KBM-7 (cell line): ENCODE measurements at places on chromosomes 1 and 21.

GRCh38 chr1:75838079-75838478 is 41.4 kb downstream of the MSH4 start:
- DNase-seq: peak; percentile 66

DNA sequence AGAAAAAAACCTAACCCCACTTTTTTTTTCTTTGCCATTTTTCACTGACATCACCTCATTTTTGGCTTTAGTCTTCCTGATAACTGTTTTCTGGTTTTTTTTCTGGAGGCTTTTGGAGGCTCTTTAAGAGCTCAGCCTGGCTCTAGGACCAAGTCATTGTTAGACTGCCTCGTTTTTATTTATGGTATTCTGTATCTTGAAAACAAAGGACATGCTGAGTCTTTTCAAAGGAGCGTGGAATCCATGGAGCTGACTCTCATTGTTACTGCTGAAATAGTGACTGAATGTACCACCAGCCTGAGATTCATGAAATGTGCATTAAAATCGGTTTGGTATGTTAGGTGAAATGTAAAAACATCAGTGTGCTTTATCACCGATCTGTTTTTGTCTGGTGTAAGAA is 28.0 kb downstream of the RASAL2 start:
- DNase-seq: no peak

- DNase-seq: no peak
Measured at GRCh38 chr1:31647106-31647505, 2.4 kb upstream of the PEF1 start.

DNA sequence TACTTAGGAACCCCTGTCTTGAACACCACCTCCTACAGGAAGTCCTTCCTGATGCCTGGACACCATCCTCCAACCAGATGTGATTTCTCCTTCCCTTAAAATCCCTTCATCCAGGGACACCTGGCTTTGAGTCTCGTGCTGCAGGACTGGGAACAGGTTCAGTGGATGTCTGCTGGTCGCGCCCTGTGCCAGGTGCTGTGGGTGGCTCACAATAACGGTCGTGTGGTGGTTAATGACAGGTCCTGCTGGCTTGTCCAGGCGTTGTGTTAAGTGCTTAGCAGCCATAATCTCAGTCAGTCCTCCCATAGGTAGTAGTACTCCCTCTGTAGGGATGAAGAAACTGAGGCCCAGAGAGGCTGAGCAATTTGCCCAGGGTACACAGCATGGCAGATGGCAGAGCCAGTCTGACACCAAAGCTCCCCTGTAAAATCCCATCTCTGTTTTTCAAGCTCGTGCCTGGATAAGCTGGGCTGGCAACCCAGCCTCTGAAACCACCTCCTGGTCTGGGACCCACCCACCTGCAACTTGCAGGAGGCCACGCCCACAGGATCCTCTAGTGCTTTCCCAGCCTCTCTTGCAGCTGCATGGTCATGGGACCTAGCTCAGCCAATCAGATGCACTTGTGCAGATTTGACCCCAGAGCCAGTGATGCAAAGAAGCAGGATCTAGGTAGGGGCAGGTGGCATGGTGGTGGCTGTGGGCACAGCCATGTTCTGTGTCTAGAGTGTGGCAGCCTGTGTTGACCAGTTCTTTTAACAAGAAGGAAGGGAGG is 106.0 kb upstream of the IFFO2 start:
- no peak for DNase-seq

- peak; percentile 73 for DNase-seq
Measured at GRCh38 chr21:33402001-33402979, 923 bp upstream of the IFNGR2 start.

DNA sequence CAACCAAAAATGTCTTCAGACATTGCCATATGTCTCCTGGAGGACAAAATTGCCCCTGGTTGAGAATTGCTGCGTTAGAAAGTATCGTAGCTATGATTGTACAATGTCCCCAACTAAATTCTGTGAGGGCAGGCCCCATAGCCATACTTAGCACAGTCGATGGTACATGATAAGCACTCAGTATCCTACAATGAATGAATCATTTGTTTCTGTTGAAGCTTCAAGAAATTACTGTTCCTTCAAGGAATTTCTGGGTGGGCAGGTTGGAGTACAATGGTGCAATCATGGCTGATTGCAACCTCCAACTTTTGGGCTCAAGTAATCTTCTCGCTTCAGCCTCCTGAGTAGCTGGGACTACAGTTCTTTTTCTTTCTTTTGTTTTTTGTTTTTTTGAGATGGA is 4.7 kb downstream of the CAP1 start:
- DNase-seq: no peak

DNA sequence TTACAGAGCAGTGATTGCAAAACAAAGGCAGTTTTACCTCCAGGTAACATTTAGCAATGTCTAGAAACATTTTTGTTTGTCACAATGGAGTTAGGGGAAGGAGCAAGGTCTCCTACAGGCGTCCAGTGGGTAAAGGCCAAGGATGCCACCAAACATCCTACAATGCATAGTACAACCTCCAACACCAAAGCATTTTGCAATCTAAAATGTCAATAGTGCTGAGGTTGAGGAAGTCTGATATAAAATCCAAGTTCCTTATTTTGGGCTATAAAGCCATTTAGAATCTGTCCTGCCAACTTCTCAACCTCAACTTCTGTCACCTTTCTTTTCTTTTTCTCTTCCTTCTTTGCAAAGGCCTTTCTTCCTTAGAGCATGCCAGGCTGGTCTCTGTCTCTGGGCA is 111.2 kb downstream of the FASLG start:
- DNase-seq: peak; percentile 38

GRCh38 chr21:33989440-33989839 is 73.8 kb upstream of the ATP5PO start:
- DNase-seq: no peak

GRCh38 chr1:114195819-114196218 is 42.1 kb upstream of the SYT6 start:
- no peak for DNase-seq

DNA sequence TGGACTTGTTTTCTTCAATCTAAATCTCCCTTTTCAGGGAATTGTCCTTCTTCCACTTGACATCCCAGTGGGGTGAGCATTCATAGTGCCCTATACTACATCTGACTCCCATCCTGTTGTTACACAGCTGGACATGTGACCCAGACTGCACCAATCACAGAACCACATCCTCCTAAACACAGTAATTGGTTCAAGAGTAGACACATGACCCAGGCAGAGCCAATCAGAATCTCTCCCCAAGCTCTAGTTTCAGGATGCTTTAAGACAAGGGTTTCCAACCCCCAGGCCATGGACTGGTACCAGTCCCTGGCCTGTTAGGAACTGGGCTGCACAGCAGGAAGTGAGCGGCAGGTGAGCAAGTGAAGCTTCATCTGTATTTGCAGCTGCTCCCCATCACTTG is 5.6 kb upstream of the DDOST start:
- peak; percentile 12 for DNase-seq

GRCh38 chr1:221683681-221684080 is 58.2 kb downstream of the DUSP10 start:
- no peak for DNase-seq

- DNase-seq: no peak
Measured at GRCh38 chr1:203600782-203601513, 25.7 kb upstream of the ATP2B4 start.

- no peak for DNase-seq
Measured at GRCh38 chr1:113875714-113876113, 4.2 kb upstream of the PTPN22 start.

DNA sequence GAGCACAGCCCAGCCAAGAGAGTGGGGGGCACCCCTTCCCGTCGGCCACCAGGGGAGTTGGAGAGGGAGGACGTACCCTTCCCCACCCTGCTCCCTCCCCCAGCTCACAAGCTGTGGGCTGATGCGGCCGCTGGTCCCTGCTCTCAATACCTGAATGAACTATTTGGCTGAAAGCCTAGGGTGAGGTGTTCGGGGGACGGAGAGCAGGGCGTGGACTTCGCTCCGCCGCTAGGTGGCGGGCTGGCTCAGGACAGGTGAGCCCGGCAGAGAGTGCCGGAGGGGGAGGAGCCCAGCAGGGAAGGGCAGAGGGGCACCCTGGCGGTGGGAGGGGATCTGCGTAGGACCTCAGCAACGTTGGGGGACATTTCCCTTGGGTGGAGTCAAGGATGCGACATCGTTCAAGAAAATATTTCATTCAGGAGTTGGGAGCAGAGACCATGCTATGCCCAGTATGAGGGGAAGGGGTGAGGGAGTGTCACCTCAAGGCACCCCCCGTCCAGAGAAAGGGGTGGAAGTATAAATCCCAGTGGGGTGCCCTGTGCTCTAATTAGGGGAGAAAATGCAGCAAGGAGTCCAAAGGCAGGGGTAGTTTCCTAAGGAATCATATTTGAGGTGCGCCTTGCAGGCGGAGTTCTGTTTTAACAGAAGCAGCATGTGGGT is 12.0 kb upstream of the RHBG start:
- DNase-seq: peak; percentile 37

DNA sequence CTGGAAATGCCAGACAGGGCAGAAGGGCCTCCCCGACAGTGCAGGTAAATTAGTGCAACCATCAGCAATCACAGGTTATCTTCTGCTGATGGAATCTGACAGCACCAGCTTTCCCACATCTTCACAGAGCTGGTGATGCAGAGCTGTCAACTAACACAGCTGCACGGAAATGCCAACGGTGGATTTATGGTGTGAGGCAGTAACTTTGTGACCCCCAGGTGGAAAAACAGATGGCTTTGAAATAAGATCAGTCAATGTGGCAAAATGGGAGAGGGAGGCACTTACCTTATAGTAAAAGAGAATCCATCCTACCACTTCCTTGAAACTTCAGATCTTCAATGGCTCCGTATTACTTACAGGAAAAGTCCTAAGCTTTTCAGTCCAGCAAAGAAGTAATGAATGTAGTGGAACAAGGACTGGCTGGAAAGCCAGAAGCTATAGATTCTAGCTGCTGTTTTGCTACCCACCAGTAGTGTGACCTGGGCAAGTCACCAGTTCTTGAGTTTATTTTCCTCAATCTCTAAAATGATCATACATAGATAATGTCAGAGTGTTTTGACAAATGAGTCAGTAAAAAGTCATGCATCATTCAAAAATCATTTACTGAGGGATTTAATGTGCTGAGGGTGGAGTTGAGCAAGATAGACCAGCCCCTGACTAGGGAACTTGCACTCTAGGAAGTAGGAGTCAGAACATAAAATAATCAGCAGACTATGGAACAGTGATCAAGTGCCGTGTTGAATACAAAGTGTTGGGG is 245.7 kb upstream of the JUN start:
- no peak for DNase-seq
